ENCODE measurements at places on chromosomes 5 and 9.
A peak's percentile ranks its signal among the peaks of the same experiment; 100 is the strongest.

GRCh38 chr9:94586814-94587213 is 6.8 kb downstream of the FBP2 start:
- DNase-seq, result no peak

DNA sequence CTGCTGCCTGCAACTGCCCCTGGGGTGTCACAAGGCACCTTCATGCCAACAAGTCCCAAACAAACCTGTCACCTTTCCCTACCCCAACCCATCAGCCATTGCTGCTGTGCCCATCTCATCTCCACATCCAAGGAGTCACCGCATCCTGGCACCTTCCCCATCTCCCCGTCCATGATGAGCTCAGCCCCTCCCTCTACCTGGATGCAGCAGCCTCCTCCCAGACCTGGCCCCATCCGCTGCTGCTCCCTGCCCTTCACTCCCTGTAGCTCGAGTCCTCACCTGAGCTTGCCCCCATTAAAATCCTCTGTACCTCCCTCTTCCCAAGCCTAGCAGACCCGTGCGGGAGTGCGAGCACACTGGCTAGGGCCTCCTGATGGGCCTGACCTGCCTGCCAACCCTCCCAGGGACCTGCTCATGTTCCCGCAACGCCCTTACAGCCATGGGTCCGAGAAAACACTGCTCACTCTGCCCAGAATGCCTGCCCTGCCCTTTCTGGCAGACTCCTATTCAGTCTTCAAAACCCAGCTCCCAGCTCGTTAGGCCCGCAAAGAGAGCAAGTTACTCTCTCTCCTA is 110.6 kb downstream of the ADAMTS2 start:
- no peak for DNase-seq

DNA sequence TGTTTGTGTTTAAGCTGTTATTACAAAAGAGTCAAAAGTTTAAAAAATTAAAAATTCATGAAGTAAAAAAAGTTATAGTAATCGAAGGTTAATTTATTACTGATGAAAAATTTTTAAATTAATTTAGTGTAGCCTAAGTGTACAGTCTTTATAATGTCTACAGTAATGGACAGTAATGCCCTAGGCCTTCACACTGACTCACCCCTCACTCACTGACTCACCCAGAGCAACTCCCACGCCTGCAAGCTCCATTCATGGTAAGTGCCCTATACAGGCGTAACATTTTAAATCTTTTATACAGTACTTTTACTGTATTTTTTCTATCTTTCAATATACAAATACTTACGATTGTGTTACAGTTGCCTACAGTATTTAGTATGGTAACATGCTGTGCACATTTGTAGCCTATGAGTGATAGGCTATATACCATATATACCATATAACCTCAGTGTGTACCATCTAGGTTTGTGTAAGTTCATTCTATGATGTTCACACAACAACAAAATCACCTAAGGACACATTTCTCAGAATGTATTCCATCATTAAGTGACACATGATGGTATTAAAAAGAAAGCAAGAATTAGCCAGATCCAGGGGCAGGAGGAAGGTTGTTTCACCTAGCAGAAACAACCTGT is 40.1 kb downstream of the DCAF10 start:
- no peak for DNase-seq

- DNase-seq, result no peak
These were observed 112.8 kb upstream of the ICE1 start for GRCh38 chr5:5309645-5310044.

DNA sequence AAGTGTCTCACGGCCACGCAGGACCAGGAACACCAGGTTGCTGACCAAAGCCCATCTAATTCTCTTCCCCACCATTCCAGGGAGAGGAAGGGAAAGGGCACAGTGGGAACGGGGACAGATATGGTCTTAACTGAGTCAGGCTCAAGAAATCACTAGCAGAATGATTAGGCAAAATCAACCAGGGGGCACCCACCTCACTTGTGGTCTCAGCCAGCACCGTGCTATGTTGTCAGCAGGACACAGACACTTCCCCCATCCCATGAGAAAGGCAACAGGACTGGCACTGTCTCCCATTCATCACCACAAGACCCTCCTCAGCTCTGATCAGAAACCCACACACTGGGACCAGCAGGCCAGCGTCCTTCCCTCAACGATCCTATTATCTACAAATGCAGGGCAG is 2.9 kb downstream of the BICD2 start:
- peak; percentile 46 for DNase-seq

DNA sequence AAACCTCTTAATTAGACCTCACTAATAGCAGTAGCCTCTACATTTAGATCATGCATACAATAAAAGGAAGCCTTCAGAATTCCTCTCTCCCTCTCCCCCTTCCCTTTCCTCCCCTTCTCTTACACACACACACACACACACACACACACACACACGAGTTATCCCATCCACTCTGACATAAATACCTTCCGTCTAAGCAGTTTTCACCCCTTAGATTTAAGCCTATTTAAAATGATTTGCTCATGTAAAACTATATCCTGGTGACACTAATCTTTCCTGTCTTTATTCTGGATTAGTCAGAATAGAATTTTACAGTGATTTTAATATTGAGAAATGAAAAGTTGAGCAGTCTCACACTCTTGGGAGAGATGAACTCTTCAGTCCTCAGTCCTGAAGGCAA is 35.0 kb downstream of the PRELID2 start:
- no peak for DNase-seq

GRCh38 chr9:100689635-100690034 is 111.8 kb downstream of the CAVIN4 start:
- peak; percentile 81 for DNase-seq

GRCh38 chr9:127437497-127438264 is 13.5 kb downstream of the ZNF79 start:
- DNase-seq, result no peak

- no peak for DNase-seq
These were observed 110.7 kb upstream of the MAMDC2 start for GRCh38 chr9:69932901-69933300.

DNA sequence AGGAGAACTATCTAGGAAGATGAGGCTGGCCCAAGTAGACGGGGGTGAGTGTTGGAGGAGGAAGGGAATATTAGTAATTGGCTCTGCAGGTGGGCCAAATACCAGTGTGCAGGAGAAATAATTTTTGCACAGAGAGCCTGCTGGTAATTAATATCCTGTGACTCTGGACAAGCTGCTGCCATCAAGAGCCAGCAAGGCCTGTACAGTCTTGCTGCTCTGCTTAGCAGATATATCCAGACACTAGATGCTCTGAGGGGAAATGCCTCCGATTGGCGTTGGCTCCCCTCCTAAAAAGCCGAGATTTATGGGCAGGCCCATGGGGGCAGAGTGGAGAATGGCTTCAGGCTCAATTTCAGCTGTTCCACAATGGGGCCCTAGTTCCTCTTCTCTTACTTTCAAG is 29.6 kb upstream of the ASTN2 start:
- DNase-seq, result no peak

GRCh38 chr9:93132946-93133680 is 938 bp downstream of the NINJ1 start:
- DNase-seq, result no peak

DNA sequence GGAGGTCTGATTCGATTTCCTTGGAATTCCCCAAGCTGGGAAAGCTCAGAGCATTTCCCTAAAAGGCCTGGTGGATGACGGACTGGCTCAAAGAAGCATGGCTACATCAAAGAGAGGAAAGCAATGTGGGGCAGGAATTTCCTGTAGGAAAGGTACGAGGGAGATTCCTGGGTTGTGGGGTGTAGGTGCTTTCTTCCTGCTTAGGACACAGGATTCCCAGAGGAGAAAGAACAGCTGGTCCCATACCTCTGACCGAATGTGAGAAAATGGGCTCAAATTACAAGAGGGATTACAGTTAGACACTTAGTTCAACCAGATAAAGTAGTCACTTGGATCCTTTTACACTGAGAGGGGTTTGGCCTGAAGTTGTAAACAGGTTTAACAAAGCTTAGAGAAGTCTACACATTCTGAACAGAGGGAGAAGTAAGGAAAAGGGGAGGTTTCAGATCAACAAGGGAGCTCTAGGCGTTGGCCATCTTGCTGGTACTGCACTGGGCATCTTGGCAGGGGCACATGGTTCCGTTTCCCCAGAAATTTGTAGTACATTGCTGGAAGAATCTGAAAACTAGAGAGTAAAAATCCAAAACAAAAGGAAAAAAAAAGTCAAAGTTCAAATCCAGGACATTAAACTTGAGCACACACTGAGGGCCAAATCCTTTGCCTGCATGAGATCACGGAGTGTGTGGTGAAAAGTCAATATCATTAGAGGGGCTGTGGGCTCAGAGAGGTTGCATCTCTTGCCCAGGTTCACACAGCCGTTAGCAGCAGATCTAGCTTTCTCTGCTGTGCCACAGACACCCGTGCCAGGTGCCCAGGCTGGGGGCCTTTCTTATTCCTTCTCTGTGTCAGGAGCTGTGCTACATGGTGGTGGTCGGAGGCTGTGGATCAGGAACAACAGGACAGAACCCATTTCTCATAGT is 171.3 kb downstream of the RGS3 start:
- DNase-seq, result no peak

GRCh38 chr5:132674671-132675506 is 1.1 kb downstream of the IL4 start:
- DNase-seq, result no peak

DNA sequence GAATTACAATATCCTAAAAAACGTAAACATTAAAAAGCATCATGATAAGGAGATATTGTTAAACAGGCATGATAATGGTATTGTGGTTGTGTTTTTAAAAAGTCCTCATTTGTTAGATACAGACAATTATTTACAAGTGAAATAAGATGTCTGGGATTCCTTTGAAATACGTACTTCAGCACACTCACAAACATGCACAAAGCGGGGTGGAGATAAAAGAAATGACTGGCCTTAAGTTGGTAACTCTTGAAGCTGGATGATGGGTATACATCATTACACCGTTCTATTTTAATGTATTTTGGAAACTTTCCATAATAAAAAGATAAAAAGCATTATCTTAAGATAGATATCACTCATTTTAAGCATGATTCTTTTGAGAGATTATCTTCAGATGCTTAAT is 1.0 kb downstream of the FAM200C start:
- DNase-seq, result no peak

DNA sequence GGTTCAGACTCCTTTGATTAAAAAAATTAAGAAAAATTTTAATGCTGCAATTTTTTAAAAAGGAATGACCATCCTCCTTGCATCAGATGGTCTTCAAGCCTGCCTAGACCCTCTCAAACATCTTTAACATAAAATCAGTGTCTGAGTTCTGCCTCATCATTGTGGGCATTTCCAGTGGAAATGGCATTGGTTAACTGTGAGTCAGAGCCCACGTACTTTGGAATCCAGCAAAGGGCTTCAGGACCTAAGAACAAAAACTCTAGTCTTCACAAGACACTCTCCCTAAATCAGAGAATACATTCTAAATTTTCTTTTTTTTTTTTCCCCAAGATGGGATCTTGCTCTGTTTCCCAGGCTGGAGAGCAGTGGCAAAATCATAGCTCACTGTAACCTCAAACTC is 9.4 kb upstream of the C5orf15 start:
- no peak for DNase-seq

- no peak for DNase-seq
These were observed 370.8 kb downstream of the NFIB start for GRCh38 chr9:13943176-13943575.

DNA sequence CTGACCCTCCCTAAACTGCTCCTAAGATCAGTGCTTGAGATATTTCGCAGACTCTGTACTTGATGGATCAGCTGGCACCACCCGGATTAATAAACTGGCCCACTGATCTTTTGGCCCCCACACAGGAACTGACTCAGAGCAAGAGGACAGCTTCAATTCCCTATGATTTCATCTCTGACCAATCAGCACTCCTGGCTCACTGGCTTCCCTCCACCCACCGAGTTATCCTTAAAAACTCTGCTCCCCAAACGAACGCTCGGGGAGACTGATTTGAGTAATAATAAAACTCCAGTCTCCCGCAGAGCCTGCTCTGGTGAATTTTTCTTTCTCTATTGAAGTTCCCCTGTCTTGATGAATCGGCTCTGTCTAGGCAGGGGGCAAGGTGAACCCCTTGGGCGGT is 36.5 kb upstream of the CD180 start:
- no peak for DNase-seq

DNA sequence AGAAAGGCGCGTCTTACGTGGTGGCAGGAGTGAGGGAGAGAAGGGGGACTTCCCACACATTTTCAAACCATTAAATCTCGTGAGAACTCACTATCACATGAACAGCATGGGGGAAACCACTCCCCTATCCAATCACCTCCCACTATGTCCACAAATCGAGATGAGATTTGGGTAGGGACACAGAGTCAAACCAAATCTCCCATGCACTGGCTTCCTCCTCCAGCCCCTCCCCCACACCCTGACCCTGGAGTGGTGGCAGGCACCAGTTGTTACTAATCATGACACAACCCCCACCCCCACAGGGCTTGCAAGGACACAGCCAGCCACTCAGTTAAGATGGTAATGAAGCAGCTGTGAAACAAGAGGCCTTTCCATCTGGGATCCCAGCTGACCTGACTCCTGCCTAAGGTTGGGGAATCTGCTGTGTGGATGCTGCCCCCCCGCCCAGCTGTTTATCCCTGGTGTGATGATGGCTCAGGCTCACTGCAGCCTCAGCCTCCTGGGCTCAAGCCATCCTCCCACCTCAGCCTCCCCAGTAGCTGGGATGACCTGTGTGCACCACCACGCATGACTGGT is 57.1 kb upstream of the FUBP3 start:
- no peak for DNase-seq

- no peak for DNase-seq
These were observed 9.5 kb upstream of the IL3 start for GRCh38 chr5:132050661-132051552.

DNA sequence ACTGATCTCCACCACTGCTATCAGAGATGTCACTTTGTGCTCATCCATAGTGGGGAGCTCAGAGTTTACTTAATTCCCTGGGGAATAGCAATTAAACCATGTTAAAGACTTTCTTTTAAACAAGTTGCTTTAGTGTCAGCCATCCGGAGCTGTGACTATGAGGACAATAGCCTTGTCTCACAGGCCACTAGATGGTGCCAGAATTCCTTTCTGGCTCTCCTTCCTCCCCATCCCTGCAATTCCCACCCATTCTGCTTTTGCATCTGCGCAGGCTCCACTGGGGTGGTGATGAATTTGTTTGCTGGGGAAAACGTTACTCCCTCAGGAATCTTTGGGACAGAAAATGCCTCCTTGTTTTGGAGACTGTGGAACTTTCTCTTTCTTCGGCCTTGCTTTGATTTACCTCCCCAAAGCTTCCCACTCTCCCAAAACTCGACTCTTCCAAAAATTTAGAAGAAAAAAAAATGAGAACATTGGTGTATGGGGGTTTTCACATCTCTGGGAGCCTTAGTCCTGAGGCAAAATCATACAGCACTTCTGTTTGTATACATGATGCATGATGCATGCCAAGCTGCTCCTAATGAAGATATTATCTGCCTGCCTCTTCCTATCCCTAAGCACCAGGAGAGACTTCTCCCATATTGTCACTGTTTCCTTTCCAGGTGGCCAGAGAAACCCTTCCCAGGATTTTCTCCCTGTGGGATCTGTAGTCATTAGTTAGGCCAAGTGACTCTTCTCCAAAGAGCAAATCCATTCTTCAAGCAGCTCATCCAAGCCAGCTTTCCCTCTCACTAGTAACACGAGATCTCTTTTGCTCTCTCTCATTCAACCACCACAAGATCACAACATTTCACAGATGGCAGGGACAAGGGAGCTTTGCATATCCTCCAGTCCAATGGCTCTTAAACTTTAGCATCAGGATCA is 466.1 kb downstream of the TLR4 start:
- DNase-seq, result no peak

All from GDM1 (cell line).